Nucleus accumbens (tissue), 56 donors: ENCODE measurements at places on chromosomes 7 and 10.

DNA sequence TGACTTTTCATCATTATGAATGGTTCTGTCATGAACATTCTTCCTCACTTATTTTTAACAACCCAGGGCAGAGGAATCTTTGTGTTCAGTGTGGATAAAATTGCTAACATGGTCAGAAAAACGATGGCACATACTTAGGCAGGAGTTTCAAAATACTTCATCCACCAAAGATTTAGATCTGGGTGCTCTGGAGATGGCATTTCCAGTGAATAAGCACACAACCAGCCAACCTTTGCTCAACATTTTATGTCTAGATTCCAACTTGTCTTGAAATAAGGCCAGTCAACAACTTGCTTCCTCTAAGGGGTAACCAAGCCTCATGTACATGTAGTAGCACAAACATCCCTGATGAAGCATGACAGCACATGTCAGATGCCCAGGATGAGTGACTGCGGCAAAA, 33.4 kb upstream of the ADRB1 start:
- no peak for DNase-seq

DNA sequence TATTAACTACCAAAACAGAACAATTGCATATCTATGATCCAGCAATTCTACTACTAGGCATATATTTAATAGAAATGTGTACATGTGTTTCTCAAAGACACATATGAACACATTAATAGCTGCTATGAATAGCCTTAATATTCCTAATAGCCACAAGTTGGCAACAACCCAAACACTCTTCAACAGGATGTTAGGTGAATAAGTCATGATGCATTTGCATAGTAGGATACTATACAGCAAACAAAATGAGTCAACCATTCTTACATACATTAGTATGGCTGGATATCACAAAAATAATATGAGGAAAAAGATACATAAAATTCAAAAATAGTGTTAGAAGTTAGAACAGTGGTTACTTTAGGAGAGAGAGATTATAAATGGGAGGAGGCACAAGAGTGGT, 26.8 kb upstream of the ZNF746 start:
- DNase-seq, result no peak

- no peak for DNase-seq
Measured at GRCh38 chr7:24221500-24221899, 62.5 kb upstream of the NPY start.

DNA sequence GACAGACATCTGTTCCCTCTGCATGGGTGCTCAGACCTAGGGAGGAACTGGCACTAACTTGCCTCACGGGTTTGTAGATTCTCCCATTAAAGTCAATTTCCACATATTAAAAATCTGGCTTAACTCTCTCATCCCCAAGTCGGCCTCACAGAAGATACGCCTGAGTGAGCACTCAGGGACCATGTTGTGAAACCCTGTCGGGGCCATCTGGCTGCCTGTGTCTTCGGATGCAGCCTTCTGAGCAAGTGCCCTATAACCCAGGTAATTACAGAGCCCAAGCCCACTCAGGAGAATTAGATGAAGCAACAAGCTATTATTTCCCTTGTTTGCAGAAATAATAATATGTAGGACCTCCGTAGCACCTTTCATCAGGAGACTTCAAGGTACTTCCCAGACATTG, 219.3 kb upstream of the GLI3 start:
- DNase-seq, result no peak

DNA sequence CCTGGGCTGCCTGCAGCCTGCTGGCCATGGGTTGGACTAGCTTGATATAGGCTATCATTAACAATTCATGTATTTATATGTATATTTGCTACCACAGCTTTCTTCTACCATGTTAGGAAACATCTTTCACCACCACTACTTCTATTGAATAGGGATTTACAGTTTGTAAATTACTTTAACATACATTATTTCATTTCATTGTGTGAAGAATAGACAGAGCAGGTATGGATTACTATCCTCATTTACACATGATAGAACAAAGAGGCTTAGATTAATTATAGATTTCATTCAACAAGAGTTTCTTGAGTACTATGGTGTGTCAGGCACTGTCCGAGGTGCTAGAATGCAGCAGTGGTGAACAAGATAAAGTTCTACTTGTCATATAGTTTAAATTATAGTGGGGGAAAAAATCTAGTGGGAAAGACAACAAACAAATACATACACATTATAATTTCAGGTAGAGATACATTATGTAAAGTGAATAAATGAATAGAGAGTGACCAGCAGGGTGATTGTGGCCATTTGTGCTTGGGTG, 20.6 kb downstream of the VTI1A start:
- no peak for DNase-seq

DNA sequence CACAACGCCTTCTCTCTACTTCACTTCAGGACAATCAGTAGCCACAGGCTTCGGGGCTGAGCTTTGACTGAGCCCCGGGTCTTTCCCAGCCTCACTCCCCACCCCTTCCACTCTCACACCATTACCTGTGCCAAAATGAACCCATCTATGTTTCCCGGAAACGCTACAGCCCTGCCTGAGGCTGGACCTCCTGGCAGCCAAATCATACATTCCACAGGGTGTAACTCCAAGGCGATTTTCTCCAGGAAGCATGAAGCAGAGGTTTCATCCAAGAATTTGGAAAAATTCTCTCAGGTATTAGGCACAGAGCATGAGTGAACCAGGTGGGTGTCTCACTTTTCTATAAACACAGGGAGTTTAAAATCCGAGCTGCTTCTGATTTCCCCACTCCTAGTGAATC, 286.3 kb downstream of the TNS3 start:
- no peak for DNase-seq
